ENCODE measurements at places on chromosomes 12 and 14.

DNA sequence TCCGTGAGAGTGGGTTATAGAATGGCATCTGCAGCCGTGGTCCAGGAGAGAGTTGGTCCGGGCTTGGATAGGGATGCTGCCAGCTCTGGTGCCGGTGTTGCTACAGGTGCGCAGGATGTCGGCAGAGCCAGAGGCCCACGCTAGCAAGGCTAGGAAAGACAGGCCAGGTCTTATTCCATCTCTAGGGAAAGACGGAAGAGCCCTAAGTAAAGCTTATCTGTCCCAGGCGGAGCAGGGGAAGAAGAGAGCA is 485 bp upstream of the PSME1 start:
- DNase-seq = no peak

GRCh38 chr12:51819736-51820525 is 28.6 kb downstream of the FIGNL2 start:
- no peak for DNase-seq

DNA sequence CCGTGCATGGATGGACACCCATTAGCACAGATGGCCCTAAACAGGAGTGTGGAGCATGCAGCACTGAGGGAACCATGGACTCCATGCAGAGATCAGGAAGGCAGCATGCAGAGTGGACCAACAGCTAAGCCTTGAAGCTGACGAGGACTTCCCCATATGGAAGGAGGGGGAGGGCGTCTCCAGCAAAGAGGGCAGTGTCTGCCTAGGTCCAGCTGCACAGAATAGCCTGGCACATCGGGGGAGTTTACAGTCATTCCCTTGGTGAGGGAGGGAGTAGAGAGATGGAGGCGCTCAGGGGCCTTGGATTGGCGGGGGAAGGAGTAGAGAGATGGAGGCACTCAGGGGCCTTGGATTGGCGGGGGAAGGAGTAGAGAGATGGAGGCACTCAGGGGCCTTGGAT is 64.5 kb downstream of the ANKRD9 start:
- no peak for DNase-seq

GRCh38 chr14:79706382-79706781 is 504.9 kb downstream of the DIO2 start:
- DNase-seq = no peak

GRCh38 chr14:96030108-96030760 is 8.9 kb upstream of the C14orf132 start:
- DNase-seq = no peak

DNA sequence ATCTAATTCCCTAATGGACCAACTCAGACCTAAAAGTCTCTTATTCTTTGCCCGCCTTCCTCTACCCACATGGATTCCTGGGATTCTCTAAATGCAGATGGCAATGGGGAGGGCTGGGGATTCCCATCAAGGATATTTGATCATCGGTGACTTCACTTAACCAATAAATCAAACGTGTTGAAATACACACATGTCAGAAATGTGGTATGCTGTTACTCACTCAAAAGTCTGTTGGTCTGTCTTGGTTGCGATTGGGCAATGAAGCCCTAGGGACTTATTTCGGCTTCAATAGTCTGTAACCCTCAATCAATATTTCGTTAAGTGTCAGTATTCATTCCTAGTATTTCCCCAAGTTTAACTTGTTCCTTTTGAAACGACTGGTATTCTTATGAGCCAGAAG is 117.2 kb upstream of the DIO3 start:
- no peak for DNase-seq

DNA sequence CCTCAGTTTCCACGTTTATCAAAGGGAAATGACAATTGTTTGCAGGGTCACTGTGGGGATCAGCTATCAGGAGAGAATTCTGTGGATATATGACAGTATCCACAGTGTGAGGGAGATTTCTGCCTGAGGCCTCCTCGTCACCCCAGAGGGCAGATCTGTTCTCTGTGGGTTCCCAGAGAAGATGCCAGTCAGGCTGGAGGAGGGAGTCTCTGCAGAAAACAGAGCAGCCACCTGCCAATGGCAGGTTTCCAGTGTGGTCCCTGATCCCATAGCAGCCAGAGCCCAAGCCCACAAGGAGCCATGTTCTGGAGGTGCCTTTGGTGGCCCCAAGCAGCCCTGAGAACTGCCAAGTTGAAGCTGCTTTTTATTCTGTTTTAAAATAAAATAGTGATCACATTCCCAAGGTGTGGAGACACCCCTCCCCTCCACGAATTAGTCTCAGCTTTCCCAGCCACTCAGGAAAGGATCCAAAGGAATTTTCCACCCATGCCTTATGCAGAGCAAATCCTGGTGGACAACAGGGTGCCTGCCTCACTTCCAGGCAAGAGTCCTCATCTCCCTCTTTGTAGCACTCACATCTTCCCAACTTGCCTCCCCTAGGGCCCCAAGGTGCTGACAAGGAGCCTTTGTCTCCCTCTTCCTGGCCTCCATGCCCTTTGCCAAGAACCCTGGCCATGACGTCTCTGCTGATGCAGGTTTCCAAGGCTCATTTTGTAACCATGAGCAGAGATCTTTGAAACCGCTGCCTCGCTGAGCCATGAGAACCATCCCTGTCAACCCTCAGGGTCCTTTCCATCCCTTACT is 20.4 kb downstream of the CMKLR1 start:
- no peak for DNase-seq

DNA sequence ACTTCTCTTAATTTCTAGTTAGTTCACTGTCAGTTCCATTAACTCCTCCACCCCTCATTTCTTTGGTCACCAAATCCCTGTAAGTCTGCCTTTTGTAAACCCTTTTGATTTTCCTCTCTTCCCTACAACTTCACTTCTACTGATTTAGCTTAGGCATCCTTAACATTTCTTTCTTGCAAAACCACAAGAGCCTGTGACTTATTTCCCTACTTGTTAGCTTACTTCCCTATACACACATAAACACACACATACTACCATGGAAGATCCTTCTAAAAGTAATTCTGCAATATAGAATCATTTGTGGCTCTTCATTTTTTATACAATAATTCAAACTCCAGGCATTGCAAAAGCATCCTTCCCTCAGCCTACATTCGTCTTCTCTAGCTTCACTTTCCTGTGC is 494.3 kb upstream of the USP15 start:
- DNase-seq = no peak

DNA sequence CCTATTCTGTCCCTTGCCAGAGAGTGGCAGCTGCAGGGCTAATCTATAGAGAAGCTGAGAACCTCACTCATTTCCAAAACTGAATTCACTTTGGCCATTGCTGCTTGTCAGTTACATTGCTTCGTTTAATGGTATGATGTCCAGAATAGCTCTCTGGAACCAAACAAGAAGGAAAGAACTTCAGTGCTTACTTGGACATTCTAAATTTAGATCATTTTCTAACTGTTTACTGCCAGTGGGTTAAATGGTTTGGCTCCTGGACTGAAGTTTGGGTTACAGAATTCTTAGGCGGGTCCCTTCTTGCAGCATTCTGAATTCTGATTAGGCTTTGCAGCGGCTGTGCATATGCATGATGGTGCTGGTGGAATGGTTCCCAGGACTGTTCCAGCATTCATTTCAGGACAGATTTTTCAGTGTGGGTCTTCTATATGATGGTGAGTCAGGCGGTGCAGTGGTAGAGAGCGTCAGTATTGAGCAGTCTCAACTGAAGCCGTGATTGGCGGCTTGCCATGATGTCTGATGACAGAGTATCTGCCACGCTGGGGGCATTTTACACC is 148.7 kb downstream of the DYRK2 start:
- DNase-seq = no peak

DNA sequence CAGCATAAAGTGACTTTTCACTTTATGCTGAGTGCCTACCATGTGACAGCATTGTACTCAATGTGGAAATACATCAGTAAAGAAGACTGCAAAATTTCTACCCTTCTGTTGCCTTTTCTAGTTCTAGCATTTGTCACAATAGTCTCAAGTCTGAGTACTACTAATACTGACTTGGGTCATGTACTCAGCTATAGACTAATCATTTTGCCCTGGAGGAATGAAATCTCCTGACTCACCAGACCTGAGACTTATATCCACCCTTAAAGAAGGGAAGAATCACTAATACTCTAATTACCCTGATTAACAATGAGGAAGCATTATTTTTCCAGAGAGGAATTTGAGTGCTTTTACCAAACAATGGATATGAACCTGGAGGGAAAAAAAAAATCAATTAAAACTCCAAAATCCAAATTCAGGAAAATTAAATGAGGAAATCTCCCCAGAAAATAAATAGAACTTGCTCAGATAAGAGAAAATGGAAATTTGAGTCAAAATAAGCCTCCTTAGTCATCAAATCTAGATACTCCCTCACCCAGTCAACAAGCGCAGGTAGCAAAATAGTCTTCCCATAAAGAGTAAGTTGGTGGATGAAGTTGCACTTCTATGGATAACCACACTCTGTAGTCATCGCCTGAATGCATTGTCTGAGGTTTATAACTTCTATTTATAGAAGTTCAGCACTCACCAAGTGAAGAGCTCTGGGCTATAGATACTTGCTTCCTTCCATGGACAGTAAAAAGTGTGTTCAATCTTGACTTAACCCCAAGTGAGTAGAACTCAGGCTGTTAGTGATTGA is 386.6 kb downstream of the SYT1 start:
- DNase-seq = no peak

- no peak for DNase-seq
Observed at GRCh38 chr12:93440043-93440835, 1.5 kb downstream of the UBE2N start.

DNA sequence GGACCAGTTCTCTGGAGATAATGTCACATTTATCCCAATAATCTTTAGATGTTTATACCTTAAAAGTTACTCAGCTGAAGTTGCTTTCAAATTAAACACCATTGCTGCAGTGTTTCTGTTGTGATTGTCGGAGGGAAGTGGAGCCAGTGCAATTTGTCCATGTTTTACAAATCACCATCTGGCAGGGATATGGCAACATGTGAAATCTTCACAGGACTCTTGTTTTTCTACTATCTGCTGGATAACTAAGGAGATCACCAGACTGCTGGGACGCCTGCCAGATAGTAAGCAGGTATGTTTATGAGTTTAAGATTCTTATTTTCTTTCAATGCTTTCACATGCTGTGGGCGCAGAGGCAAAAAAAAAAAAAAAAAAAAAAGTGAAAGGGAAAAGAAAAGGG is 100.3 kb upstream of the SOX5 start:
- no peak for DNase-seq

- no peak for DNase-seq
Observed at GRCh38 chr12:12541782-12542181, 20.9 kb downstream of the DUSP16 start.

DNA sequence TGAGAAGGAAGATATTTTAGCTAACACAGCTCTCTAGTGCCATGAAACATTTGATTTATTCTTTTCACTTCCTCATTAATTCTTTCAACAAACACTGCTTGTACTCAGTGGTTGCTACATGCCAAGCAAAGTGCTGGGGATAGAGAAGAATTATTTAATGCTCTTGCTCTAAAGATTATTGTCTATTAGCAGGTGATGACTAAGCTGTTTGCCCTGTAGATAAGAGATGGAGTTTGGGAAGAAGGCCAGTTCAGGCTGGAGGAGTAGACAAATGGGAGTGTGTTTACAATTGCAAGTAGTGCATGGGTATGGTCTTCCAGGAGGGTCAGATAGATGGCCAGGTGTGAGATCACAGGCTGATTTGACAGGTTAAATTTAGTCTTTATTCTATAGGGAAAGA is 99.8 kb upstream of the SEL1L start:
- no peak for DNase-seq

DNA sequence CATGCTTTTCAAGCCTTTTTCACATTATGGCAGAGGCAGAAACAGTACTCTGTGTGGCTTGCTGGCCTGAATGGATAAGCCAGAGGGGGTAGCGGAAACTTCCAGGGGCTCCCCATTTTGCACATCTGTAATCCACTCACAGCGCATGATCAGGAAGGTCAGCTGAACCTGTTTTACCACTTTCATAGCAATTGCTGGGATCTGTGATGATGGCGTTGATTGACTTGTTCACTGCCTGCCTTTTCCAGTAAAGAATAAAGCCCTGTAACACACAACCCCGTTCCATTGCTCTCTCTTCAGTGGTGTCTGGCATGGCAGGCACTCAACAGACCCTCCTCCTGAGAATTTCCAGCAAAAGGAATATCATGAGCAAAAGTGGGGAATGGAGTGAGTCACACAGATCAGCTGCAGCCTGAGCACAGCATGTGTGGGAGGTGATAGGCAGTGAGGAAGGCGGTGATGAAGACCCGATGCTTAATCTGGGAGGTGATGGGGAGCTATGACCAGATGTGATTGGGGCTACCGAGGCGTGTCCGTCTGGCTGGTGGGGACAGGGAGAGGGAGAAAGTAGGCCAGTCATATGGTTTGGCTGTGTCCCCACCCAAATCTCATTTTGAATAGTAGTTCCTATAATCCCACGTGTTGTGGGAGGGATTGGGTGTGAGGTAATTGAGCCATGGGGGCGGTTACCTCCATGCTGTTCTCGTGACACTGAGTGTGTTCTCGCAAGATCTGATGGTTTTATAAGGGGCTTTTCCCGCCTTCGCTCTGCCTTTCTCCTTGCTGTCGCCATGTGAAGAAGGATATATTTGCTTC is 44.7 kb upstream of the CHST11 start:
- DNase-seq = no peak

- no peak for DNase-seq
Observed at GRCh38 chr14:44316647-44317440, 190.2 kb downstream of the FSCB start.

- DNase-seq = no peak
Observed at GRCh38 chr12:88934163-88934747, 354.0 kb upstream of the KITLG start.

DNA sequence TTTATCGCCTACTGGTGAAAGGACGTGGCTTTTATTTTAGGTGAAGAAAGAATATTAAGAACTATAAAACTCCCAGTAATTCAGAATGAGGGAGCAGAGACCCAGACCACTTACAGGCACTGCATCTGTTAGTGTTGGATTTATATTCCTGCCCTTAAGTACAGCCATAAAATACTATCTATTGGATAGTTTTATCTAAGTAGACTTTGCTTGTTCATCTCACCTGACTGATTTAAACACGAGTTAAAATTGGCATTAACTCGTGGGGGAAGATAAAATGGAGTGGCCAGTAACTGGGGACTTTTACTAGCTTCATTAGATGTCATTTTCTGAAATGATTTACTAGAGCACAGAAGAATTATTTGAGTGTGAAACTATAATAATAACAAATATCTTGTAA is 1377.5 kb upstream of the TMEM132C start:
- DNase-seq = no peak

GRCh38 chr14:49975276-49975675 is 82.4 kb downstream of the ARF6 start:
- no peak for DNase-seq

DNA sequence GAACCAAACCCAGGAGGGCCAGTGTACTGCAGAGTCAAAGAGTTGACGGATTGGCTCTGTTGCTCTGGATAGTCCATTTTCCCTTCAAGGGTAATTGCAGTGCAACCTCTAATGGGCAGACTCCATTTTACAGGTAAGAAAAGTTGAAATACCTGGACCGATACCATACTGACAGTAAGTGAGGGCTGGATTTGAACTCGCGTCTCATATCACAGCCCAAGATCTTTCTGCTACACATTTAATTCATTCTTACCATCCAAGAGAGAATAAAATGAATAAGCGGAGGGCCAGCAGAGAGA is 356 bp upstream of the ZC3H14 start:
- DNase-seq = no peak
